Stimulated activated CD4-positive, alpha-beta T cell treated with anti-CD3 and anti-CD28 coated beads, Interleukin-1b, Interleukin-23, amount 100 ng/mL, for 48 hours (primary cell): ENCODE measurements at places on chromosomes 4 and X.

GRCh38 chr4:14318671-14319070, 683.6 kb upstream of the CPEB2 start:
- no peak for DNase-seq

DNA sequence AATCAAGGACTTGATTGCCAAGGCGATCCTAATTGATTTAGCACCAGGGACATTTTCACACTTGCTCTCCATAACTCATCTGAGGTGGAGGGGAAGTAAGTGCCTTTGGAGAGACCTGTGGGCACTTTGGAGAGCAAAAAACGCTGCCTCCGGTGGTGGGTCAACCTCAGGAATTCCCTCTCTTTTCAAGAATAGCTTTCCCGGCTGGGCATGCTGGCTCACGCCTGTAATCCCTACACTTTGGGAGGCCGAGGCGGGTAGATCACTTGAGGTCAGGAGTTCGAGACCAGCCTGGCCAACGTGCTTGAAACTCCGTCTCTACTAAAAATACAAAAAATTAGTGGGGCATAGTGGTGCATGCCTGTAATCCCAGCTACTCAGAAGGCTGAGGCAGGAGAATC, 49.2 kb downstream of the PRPS1 start:
- no peak for DNase-seq

- DNase-seq: no peak
Observed at GRCh38 chrX:115058276-115058675, 40.9 kb upstream of the IL13RA2 start.

DNA sequence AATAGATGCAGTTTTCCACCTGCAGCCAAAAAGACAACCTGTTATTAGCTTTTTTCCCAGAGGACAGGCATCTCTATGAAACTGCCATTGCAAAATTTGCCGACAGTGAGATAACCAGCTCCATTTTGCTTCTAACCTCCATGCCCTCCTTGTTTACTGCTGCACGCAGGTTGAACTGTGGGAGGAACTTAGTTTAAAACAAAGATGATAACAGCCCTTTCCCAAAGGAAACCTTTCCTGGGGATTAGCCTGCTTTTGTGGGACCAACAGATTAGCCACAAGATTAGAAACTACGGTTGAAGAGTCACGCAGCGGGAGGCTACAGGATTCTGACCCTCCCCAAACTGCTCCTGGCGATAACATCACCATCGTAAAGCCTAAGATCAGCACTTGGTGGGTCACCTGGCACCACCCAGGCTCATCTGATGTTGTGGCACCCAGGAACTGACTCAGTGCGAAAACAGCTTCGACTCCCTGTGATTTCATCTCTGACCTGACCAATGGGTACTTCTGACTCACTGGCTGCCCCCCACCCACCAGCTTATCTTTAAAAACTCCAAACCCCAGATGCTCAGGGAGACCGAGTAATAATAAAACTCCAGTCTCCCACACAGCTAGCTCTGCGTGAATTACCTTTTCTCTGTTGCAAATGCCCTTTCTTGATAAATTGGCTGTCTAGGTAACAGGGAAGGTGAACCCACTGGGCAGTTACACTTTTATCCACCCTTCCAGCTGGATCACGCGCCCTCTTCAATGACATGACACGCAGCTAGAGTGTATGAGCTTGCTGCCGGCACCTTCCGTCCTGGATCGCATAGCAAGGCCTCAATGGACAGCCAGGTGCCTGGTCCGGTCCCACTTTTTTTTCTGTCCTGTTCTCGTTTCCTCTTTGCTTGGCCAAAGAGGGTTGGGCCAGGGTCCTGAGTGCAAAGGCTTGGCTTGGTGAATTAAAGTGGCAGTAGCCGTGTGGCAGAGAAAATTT, 27.2 kb downstream of the NOP14 start:
- DNase-seq: peak; percentile 87

DNA sequence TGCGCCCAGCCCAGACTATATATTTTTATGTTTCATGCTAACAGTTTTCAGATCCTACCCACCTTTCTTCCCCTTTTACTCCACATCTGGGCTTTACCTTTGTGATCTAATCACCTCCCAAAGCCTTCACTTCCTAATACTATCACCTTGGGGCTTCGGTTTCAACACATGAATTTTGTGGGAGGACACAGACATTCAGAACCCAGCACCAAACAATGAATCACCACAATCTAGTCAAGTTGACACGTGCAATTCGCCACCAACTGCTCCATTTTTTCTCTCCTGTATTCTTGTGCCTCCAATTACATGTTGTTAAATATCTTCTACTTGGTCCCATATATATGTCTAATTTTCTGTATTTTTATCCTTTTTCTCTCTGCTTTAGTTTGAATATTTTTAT, 41.8 kb upstream of the STX18 start:
- DNase-seq: no peak

GRCh38 chr4:21954916-21955315, 6.3 kb upstream of the KCNIP4 start:
- no peak for DNase-seq

GRCh38 chr4:10369517-10369916, 87.7 kb downstream of the ZNF518B start:
- DNase-seq: no peak

- no peak for DNase-seq
Observed at GRCh38 chr4:169105620-169106019, 95.6 kb upstream of the CBR4 start.

GRCh38 chr4:176448761-176449160, 129.0 kb downstream of the SPCS3 start:
- no peak for DNase-seq

- DNase-seq: no peak
Observed at GRCh38 chrX:79100791-79101484, 43.5 kb upstream of the GPR174 start.

- DNase-seq: no peak
Observed at GRCh38 chrX:69919749-69920148, 130.0 kb downstream of the AWAT2 start.

DNA sequence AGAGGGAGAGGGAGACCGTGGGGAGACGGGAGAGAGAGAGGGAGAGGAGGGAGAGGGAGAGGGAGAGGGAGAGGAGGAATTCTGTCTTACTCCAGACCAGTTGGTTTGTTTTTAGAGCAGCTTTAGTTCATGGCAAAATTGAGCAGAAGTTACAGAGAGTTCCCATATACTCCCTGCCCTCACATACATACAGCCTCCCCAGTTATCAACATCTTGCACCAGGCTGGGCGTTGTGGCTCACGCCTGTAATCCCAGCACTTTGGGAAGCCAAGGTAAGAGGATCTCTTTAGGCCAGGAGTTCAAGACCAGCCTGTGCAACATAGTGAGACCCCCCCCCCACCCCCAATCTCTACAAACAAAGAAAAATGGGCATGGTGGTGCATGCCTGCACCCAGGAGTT, 79.8 kb upstream of the OGT start:
- DNase-seq: no peak

DNA sequence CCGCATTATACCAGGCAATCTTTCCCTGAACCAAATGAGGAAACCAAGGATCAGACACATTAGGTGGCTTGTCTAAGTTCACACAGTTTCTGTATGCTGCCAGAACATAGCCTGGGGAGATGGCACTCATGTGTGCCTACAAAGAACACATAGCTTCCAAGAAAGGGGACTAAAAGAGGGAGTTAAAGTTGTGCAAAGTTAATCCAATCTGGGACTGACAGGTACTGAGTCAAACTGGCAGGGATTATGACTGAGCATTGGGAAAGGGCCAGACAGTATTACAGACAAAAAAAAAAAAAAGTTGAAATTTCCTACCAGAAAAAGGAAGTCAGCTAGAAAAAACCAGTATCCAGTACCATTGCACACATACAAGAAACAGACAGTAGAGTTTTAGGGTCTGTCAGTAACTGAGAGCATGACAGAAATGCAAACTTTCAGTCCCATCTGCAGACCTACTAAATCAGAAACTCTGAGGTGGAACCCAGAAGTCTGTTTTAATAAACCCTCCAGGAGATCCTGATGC, 37.2 kb downstream of the ADAMTS3 start:
- DNase-seq: no peak

DNA sequence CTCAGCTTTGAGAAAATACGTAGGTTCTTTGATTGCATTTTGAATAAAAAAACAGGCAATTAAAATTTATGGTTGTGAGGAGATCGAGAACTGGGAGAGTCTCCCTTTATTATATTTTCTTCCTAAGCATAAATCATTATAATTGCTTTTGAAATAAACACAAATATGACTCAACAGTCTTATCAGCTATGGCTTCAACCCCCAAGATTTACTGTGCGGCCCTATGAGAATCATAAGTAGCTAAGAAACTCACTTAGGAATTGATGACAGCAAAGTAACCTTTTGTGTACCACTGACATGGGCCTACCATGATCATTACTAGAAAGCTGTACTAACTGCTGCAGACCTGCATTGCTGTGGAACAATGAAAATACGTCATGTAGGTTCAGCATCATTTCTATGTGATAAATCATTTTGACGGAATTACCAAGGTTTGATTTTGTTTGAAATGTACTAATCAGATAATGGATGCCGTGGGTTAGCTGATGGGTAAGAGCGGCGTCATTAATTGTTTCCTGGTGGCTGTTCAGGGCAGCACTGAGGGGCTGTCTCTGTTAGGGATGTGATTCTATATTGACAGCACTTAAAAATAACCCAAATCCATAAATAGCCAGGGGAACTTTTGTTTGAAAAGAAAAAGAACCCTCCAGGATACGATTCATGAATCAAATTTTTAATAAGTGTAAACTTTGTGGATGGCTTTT, 51.5 kb upstream of the GPRIN3 start:
- DNase-seq: no peak

GRCh38 chr4:54092405-54093323, 7.3 kb upstream of the GSX2 start:
- no peak for DNase-seq

- DNase-seq: no peak
Observed at GRCh38 chr4:98232202-98232601, 29.0 kb upstream of the RAP1GDS1 start.

GRCh38 chr4:57023104-57023503, 44.4 kb downstream of the POLR2B start:
- no peak for DNase-seq

DNA sequence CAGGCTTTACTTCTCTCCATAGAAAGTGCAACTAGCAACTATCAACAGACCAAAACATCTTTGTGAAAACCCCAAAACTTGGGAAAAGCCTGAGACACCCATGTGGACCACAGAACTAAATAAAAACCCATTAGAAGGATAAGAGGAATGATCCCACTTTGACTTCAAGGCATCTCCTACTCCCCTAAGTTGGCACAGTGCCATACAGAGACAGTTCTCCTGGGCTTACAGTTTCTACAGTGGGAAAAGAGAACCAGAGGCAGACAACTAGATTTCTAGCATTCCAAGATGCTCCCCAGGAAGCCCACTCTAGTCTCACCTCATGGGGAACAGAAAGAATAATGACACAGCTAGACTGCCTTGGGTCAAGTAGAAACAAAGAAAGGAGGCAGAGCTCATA, 20.4 kb downstream of the TMLHE start:
- DNase-seq: no peak

GRCh38 chrX:114500622-114501021, 83.3 kb upstream of the HTR2C start:
- no peak for DNase-seq

DNA sequence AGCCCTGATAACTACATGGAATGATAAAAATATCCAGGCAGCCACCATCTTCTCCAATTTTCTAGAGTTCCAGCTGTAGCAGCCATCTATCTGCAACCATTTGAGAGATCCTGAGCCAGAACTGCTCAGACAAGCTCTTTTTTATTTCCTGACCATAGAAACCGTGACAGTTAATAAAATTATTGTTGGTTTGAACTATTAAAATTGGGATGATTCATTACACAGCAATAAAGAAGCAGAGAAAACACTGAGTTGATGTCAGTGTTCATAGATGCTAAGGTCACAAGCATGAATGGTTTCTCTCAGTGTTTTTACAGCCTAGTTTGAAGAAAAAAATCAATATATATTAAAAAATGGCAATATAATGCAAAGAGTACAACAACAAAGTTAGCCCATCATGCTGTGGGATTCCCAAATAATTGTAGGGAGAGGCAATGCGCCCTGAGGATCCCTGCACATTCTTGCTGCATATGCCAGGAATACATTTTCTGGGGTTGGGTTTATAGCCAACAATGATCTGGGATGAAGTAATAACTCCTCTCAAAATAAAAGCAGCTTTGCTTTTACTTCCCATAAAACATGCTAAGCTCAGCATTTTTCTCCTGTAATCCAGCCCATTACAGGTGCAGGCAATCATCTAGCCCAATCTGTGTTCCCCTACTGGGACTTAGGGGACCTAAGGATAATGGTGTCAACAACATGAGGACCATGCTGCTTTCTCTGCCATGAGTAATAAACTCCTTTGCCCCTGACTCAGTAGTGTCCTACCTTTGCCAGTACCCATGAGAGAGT, 84.0 kb downstream of the PABPC4L start:
- no peak for DNase-seq

GRCh38 chr4:139596034-139596683, 40.1 kb upstream of the SETD7 start:
- no peak for DNase-seq

- DNase-seq: peak; percentile 69
Observed at GRCh38 chrX:12771445-12772069, 19.7 kb upstream of the PRPS2 start.

DNA sequence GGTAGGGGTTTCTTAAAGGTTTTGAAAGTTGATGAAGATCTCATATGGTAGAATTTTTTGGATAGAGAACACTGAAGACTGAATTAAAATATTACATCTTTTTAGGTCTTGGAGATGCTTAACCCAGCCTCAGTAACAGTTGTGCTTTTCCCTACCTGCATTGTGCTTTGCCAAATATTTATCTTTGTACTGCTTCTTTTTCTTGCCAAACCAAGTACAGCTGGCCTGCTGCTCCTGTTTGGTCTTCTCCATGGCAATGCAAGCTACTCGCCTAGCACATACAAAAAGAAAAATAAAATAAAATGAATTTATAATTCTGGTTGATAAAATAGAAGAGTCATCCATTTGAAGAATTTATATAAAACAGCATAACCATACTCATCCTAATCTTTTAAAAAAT, 95.4 kb downstream of the NYX start:
- no peak for DNase-seq

- no peak for DNase-seq
Observed at GRCh38 chrX:153688911-153689590, 1.3 kb downstream of the SLC6A8 start.

DNA sequence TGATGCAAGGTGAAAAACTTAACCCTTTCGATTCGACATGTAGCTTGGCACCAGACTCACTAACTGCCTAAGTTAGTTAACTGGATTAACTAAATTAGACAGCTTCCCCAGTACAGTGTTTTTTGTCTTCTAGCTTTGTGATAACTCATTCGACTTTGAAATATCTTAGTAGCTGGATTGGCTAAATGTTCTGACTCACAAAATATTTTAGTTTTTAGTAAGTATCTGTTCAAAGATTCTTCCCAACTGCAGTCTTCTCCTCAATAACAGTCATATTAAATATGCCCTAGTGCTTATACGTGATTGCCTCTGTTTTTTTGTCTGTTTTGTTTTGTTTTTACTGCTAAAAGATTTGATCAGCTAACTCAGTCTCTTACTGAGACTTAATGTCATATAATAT, 102.9 kb downstream of the KCNIP4 start:
- no peak for DNase-seq
